Stimulated activated CD4-positive, alpha-beta T cell treated with anti-CD3 and anti-CD28 coated beads, Interleukin-1b, Interleukin-23, amount 100 ng/mL, for 1 hour (primary cell): ENCODE measurements at places on chromosomes 4 and X.

GRCh38 chrX:16308773-16309172 lies 141.5 kb downstream of the MAGEB17 start:
- no peak for DNase-seq

GRCh38 chr4:40337051-40337450 lies 1.9 kb downstream of the CHRNA9 start:
- no peak for DNase-seq

DNA sequence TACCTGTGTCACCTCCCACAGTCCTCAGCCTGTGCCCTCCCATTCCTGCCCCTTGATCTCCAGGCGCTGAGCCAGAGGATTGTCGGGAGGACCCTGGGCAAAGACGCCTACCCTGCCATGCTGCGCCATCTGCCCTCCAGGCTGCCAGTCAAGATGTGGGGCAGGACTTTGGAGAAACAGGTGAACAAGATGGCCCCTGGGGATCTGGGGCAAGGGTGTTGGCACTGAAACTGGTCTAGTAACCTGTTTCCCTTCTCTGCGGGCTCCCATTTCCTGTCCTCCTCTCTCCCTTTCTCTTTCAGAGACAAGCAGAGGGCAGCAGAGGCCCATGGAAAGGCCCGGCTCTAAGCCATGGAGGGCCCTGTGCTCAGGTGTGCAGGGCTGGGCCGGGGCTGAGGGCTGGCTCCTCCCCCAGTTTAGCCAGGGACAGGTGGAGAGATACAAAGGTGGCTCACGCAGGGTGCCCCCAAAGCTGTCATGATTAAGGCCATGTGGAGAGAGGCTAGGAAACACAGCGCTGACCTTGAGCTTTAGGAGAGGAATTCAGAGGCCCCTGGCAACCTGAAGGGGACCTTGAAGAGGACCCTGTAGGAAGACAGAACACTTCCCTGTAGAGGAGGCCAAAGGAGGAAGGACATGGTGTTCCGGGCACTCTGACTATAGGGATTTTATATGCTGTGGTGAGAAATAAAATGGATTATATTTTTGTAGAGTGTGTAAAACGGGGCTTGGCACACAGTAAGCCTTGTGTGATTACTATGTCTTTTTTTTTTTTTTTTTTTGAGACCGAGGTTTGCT lies at the start of gene GLOD5:
Gene GLOD5 (plus strand): TSS at position 74 of the 798 bp plus-strand sequence. CDS start 44 bp downstream, at position 118.
- no peak for DNase-seq

GRCh38 chrX:47877327-47877726 lies 40.6 kb downstream of the ZNF81 start:
- DNase-seq: no peak

DNA sequence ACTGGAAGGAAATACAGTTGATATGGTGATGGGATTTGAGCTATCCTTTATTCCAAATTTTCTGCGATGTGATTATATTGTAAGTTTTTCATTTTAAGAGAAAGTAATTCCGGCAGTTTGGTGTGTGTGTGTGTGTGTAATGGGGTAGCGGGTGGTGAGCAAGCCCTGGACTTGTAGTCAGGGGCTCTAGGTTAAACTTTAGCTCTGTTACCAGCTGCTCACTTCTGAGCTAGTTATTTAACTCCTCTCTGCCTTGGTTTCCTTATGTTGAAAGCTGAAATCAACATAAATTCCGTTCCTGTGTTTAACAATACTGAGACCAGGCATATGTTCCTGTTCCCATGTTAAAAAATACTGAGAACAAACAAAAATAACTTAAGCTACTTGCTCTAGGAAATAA lies 174.1 kb upstream of the CASK start:
- DNase-seq: no peak

- DNase-seq: no peak
Observed at GRCh38 chr4:8289956-8290700, 20.6 kb downstream of the HTRA3 start.

GRCh38 chr4:93855926-93856325 lies 27.4 kb downstream of the ATOH1 start:
- DNase-seq: no peak

DNA sequence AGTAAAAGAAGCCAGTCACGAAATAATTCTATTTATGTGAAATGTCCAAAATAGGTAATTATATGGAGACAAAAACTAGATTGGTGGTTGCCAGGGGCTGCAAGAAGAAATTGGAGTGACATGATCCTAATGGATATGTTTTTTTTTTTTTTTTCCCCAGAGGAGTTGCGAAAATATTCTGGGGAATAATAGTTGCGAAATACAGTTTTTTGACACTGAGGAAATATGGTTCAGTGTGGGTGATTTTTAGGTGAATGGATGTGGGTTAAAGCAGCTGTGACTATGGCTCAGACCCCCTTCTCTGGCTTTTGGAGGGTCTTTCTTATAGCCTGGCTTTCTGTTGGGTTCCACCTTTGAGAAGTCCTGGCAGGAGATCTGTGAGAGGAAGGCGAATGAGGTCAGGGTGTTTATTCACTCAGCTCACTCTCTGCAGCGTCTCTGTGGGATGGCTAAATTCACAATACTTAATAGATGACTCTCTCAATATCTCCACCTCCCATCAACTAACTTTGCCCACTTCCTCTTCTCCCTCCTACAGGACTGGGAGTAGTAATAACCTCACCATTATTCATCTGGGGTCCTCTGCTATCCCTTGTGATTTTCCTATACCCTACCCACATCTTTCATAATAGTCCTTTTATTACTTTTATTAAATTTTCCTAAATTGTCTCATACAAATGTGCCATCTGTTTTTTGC lies 15.3 kb upstream of the RAB9B start:
- DNase-seq: no peak

DNA sequence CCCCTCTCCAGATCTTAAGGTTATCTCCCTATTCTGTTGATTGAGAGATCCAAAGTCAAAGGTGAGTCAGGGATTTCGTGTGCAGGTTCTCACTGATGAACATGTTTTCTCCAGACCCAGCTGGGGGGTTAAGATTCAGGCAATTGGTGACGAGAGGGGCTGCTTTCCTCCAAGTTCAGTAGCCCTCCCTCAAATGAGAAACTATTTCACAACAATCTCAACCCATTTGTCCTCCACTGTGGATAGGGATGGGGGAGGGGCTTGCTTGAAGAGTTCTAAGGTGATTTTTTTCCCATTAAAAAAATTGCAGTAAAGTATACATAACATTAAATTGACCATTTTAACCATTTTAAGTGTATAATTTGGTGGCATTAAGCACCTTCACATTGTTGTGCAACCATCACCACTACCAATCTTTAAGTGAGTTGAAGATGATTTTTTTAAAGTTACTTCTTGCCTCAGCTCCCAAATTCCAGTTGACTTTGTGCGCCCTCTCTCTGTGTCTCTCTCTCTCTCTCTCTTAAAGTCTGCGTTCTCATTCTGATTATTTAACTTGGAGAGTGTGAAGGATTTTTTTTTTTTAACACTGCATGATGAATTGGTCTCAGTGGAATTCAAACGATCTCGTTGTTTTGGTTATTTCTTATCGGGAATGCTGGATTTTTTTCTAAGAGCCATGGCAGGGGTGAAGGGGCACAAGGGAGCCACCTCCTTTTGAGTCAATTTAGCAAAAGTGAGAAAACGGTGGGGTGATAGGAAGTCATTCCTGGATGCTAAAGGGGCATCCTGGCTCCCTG lies 175.9 kb downstream of the SHROOM3 start:
- DNase-seq: no peak

DNA sequence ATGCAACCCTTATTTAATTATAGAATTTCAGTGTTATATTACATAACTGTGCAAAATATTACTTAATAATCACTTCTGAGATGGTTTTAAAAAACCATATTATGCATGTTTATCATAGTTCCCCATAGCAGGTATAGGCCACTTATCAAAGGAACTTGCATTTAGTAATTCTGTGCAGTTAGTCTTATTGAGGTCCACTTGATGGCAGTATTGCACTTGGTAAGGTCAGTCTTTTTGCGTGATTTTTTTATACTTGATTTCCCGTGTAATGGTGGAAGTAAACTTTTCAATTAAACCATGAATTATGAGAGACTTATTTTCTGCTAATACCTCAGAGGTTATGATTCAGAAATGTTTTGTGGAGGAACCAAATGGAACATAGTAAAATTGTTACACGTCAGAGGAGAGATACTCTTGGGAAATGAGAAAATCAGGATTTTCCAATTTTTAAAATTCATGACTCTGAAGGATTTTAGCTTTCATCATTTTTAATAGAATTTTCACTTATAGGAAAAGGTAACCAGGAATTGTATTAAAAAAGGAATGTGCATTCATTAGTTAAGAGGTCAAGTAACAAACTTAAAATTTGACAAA lies 230.0 kb downstream of the CCSER1 start:
- DNase-seq: no peak

GRCh38 chr4:144705601-144706590 lies 59.9 kb downstream of the HHIP start:
- DNase-seq: no peak

- no peak for DNase-seq
Observed at GRCh38 chr4:143185253-143186107, 763 bp downstream of the USP38 start.

DNA sequence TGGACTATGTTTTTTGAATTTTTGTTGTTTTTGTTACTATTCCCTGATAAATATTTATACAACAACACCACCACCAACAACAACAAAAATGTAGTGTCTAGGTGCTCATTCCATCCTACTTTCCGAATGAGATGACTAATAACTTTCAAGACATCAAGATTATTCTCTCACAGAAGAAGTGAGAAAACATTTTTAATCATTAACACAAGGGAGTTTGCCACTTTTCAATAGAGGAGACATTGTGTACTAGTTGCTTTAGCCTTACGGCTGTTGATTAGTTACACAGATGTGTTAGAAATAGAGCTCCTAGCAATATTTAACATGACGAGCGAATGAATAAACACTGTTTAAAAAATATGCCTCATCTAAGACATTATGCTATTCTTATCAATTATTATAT lies 898.8 kb downstream of the C4orf33 start:
- no peak for DNase-seq

GRCh38 chrX:119826399-119826959 lies 26.3 kb downstream of the UPF3B start:
- DNase-seq: no peak

DNA sequence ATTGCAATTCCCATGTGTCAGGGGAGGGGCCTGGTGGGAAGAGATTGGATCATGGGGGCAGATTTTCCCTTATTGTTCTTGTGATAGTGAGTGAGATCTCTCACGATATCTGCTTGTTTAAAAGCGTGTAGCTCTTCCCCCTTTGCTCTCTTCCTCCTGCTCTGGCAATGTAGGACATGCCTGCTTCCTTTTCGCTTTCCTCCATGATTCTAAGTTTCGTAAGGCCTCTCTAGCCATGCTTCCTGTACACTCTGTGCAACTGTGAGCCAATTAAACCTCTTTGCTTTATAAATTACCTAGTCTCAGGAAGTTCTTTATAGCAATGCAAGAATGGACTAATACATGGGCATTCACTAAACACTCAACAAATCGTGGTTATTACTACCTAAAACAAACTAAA lies 37.2 kb upstream of the PAPSS1 start:
- no peak for DNase-seq

DNA sequence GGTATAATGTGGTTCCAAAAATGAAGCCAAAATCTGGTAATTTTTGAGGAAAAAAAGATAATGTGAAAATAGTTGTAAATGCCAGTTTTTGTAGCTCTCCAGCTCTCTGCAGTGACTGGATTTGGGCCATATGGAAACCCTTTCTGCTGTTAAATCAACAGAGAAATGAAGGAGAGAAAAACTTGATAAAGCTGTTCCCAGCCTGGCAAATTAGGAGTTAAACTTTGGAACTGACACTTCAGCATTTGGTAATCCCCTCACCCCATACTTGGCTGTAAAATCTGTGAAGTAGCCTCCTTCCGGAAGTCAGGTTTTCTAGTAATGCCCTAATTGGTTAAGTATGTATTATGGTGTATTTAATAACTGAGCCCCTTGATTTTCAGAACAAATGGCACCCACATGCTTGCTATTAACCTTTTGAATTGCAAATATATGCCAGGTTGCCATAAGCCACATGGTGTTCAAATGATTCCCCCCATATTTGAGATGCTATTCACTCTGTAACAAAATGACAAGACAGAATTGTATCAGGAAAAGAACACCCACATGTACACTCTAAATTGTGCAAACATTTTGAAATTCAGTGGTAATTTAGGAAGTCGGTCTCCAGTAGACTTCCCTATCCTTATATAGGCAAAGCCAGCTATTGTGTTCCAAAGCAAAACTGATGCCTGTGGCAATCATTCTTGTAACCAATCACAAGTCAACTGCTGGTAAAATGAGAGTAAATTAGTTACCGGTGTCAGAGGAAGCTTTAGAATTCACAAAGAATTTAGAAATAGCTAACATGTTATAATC lies 96.3 kb upstream of the ADAMTS3 start:
- DNase-seq: no peak

DNA sequence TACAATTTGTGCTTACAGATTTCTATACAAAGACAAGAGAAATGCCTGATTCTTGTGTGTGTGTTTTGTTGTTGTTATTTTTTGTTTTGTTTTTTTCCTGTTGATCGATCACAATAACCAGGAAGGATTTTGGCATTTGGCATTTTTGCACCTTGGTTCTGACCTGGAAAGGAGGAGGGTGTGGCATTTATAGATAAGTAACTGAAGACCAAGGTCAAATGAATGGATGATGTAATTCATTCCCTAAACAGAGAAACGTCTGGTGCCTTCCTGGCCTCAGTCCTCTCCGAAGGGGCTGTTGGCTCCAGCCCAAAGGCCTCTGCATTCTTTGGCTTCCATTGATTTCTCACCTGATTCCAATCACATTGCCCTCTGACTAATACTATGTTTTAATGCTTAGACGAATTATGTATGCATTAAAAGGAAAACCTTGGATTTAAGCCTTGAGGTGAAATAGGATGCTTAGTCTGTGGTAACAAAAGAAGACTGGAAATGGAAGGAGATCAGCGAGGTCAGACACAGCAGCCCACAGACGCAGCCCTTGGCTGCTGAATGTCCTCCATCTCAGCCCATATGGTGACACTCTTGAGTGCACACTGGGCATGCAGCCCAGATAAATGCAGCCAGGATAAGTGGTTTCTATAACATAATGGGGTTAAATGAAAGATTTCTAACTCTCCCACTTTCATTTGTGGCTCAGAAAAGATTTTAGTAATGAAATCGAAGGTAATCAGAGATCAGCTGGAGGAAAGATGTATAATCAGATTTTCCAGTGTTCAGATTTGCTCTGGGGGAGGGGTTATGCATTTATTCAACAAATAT lies 60.5 kb upstream of the TRIM2 start:
- no peak for DNase-seq

DNA sequence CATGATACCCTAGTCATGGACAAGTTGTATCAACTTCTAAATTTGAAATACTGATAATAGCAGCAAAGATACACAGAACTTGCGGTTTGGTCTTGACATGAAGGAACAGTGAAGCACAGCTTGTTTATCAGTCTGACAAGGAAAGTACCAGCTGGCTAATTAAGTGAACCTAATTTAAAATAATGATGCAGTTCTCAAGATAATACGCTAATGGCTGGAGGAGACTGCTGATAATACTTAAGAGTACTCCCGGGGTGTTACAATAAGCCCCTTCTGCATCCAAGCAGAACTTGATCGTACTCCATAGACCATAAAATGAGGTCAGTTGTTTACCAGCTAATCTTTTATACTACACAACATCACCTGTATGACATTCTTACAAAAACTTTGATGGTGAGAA lies 697.5 kb downstream of the FSTL5 start:
- DNase-seq: no peak
